Stimulated activated CD4-positive, alpha-beta T cell treated with anti-CD3 and anti-CD28 coated beads, Interleukin-2, amount 100 ng/mL, for 24 hours (primary cell): ENCODE measurements at places on chromosomes 2 and 18.

- no peak for DNase-seq
Measured at GRCh38 chr2:61588566-61588965, 50.4 kb upstream of the XPO1 start.

DNA sequence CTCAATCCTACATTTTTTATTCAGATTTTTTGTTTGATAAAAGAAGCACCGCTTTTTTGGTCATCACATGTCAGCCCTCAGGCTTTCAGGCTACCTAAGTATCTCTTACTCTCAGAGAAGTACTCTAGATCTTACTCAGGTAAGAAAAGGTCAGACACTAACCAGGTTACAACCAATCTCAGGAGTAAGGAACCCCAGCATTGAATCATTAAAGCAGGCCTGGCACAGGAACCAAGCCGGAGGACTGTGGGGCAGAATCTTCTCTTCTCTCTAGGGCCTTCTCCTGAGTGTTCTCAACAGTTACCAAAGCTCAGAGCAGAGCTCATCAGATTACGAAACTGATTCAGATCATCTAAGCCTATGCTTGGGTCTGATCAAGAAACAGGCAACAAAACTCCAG lies 28.2 kb downstream of the RBMS1 start:
- DNase-seq: no peak

DNA sequence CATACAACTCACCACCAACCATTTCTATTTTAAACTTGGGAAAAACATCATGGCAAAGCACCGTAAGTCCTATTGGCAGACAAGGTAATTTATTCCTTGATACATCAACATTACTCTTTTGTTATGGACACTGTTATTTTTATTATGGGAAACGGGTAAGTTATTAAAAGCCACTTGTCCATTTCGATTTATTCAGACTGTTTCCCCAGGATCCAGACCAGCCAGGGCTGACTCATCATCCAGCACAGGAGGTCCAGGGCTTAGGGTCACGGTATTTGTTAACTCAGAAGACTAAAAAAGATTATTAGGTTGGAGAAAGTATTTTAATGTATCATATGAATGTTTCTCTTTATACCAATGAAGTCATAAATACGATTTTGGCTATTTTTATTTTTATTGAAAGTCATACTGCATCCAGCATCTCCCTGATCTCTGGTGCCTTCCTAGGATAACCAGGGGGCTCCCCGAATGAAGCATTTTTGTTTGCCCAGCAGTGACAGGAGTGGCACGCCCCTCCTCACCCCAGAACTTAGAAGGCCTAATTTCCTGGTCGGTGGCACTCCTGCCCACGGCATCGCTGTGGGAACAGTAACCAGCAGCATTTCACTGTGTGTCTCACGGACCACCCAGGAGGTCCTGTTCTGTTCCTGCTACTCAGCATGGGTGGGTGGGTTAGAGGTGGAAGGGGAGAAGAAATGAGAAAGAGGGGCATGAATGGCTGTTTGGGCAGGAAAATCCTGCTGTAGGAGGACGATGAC lies 446.1 kb downstream of the EIPR1 start:
- no peak for DNase-seq

GRCh38 chr18:34493099-34493544 lies 217.0 kb upstream of the DTNA start:
- peak; percentile 22 for DNase-seq

- DNase-seq: peak; percentile 38
Measured at GRCh38 chr2:181178823-181179412, 198.5 kb downstream of the UBE2E3 start.

DNA sequence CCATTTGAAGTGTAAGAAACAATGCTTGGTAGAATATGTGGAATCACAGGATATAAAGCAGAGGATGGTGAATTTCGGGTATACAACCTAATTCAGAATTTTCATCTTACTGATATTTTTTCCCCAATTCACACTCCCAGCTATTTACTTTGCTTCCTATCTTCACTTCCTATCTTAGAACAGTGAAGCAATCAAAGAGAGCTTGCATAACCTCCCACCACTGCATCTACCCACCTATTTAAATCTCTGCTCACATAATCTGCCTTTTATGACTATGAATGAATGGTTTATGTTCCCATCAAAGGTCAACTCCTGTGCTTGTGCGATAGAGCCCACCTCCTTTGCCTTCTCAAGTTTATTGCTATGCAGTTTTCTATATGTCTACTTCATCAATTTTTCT lies 3.3 kb downstream of the RMDN2 start:
- DNase-seq: no peak

DNA sequence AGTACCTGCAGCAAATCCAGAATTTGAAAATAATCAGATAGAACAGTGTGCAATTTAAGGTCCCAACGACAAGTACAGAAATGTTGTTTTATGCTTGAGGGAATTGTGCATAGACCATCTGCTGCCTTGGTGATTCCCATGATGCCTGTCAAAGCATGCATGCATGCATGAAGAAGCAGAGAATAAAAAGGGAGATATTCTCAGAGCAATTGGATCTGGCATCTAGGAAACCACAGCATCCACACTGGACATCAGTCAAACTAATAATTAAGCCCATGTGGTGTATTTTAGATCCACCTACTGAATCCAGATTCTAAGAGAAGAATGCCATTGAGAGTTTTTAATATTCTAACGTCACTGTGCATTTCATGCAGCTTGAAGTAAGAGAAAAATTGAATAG lies 361.2 kb downstream of the FSIP2 start:
- DNase-seq: no peak

DNA sequence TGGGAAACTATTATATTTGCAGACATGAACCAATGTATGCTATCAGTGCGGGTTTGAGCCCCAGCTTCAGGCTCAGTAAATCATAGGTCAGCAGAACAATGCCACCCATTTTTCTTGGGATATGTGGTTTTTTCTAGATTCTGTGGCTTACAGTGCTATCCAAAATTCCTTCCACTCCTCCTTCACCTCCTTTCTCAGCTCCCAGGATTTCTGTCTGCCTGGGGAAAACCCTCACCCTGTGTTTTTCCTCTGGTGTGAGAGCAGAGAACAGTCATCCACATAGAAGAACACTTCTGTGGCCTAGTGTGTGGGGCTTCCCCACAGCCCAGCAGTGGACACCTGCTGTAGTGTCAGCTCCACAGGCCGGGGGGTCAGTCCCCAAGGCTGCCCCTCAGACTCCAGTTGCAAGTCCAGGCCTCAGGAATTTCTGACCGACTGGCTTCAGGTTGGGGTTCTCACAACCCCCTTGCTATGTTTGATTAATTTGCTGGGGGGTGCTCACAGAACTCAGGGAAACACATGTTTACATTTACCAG lies 238.2 kb downstream of the LDLRAD4 start:
- DNase-seq: no peak

- no peak for DNase-seq
Measured at GRCh38 chr18:59876310-59876626, 23.5 kb upstream of the PMAIP1 start.

GRCh38 chr2:101776172-101777043 lies 78.9 kb downstream of the MAP4K4 start:
- no peak for DNase-seq

- no peak for DNase-seq
Measured at GRCh38 chr2:241466230-241466629, 42.2 kb downstream of the STK25 start.

GRCh38 chr2:158464426-158465281 lies 7.9 kb downstream of the PKP4 start:
- no peak for DNase-seq

DNA sequence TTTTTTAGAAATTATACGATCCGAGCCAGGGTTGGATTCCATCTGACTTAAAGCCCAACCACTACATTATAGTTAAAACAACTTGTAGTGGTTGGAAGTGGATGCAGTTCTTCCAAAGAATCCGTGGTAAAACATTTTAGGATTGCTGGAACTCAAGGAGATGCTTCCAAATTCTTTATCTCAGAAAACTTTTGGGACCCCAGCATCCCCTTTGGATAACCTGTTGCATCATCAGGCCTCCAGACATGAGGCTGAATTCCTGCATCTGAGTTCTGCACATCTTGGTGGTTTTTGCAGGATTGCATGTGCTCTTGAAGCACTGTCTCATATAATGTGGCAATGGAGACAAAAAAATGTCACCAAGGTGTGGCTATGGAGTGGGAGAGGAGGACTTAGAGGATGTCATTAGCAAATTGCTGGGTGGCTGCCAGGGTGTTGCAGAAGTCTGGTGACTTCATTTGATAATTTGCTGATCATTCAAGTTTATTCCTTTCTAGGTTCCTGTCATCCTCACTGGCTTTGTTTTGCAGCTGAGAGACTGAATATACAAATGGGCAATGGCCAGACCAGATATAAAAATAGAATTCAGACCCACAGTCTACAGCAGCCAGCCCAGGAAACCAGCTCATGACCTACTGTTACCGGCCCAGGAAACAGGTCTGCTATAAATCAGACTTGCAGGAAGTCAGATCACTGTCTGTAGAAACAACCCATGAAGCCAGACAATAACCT lies 207.7 kb downstream of the BCL2 start:
- DNase-seq: no peak

DNA sequence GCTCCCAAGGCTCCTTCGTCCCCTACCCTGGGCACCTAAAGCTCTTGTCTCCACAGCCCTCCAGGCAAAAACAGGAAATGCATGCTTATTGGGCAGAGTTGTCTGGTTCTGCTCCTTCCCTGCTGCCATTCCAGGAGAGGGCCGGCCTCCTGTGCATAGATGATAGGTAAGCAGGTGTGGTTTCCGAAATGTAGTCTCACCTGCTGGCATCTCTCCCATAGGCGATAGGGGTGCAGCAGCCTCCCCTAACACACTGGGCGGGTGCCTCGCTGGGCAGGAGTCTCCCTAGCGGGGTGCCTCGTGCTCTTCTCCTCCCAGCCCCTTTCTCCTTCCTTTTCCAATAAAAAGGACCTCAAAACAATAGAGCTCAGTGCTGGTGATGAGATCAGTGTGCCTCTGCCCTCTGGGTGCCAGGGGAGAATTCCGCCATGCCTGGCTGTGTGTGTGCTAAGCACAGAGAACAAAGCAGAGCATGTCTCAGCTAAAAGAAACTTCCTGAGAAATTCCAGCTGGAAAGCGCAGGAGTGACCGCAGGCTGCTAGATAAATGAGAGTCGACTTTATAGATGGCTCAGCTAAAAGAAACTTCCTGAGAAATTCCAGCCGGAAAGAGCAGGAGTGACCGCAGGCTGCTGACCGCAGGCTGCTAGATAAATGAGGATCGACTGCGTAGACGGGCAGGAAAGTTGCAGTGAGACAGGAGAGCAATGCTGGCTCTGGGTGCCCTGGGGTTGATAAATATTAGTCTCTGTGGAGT lies 11.3 kb upstream of the PXDN start:
- DNase-seq: no peak

GRCh38 chr2:100923461-100924060 lies 78.5 kb upstream of the RPL31 start:
- no peak for DNase-seq

DNA sequence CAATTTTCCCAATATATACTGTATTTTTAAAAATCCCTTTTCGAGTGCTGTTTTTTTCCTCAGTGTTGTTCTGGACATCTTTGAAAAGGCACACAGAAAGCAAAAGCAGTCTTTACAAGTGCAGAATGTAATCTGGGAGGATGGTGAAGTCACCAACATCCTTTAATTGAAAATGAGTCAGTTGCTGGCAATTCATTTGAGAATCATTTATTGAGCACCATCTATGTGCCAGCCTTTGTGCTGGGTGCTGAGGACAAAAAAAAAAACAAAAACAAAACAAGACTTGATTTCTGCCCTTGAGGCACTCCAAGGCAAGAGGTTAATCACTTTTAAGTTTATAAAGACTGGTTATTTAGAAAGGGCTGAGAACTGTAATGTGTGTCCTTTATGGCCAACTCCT lies 46.7 kb upstream of the ACVR1 start:
- no peak for DNase-seq

DNA sequence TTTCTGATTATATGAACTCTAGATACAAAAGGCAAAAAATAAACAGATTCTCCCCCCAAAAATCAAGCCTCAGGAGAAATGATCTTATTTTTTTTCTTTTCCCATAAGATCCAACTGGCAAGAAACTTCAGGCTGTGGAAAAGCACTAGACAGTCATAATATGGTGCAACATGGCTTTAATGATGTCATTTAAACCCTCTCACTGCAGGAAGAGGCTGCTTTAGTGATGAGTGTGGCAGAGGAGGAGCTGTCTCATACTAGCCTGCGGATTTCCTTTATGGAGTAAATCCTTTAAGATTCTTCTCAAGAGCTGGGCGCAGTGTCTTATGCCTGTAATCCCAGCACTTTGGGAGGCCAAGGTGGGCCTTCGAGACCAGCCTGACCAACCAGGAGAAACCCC lies 83.3 kb upstream of the CD28 start:
- DNase-seq: no peak

DNA sequence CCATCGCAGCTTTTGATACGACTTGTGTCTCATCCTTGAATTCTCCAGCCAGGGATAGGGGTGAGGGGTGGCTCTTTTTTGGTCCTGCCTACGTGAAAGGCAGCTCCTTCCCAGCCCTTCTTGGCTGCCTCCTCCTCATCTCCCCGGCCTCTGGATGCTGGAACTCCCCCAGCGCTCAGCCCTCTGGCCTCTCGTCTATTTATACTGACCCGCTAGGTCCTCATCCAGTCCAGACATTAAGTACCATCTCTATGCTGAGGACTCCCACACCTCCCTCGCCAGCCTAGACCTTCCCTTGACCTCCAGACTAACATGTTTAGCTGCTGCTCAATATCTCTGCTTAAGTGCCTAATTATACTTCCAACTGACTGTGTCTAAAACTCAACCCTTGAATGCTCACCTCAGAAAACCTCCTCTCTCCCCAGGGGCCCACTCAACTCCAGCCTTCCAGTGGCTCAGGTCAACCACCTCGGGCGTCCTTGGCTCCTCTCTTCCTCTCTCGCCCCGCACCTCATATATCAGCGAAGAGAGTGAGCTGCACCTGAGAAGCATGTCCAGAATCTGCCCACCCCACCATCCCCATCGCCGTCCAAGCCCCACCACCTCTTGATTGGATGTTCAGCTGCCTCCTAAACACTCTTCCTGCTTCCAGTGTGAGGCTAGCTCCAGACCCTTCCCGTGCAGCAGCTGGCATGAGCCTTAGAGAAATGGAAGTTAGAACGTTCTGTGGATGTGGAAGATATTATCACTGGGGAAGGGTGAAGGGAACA lies 34.8 kb downstream of the TOGARAM2 start:
- DNase-seq: no peak

DNA sequence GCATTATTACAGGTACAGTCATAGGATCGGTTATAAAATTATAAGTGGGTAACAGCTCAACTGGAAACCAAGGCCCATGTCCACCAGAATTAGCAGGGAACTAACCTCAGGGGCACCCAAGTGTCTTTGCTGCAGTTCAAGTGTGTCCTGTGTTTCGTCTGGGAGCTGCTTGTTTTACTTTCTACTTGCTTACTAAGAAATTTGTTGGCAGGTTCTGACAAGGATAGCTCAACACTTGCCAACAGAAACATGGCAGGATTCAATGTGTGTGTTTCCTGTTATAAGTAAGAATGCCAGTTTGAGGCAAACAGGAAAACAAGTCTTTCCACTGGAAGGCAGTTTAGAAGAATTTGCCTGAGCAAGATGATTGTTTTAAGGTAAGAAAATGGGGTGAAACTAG lies 104.5 kb downstream of the EPHA4 start:
- no peak for DNase-seq

DNA sequence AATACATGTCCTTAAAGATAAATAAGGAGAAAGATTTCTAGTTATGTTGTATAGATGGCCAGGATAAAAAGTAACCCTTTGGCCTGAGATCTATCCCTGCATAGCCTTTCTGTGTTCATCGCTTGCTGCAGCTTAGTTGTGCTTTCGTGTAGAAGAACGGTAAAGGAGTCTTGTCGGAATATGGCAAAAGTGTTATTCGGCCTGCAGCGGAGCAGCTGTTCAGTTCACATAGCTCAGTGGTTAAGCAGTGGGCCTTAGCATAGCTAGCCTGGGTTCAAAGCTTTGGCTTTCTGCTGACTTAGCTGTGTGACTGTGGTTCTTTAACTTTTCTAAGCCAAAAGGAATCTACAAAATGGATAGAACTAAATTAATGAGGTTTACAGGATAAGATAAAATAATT lies 55.4 kb downstream of the MALT1 start:
- no peak for DNase-seq
